ENCODE measurements at places on chromosomes 6 and 20. TPM values are rescaled to one million over a fixed set of nuclear protein-coding genes. Genes with fewer than 3 reads are reported as not detected.

The AVP gene
- polyA plus RNA-seq: not detected

The MEP1A gene
- polyA plus RNA-seq: 0.01 TPM

The RBPJL gene
- polyA plus RNA-seq: 0.04 TPM

The CLDN20 gene
- polyA plus RNA-seq: not detected

The MUCL3 gene
- 5.2 TPM for polyA plus RNA-seq

The CTAGE9 gene
- polyA plus RNA-seq: not detected

The CALHM4 gene
- not detected for polyA plus RNA-seq

The BCAS1 gene
- 9.0 TPM for polyA plus RNA-seq

The FANCE gene
- polyA plus RNA-seq: 6.3 TPM

The SLC44A4 gene
- polyA plus RNA-seq: 0.19 TPM

The SAMD10 gene
- 9.4 TPM for polyA plus RNA-seq

The PKIG gene
- polyA plus RNA-seq: 33.3 TPM

The F13A1 gene
- polyA plus RNA-seq: 4.5 TPM

The COL11A2 gene
- 0.38 TPM for polyA plus RNA-seq

The ADAM33 gene
- polyA plus RNA-seq: 27.3 TPM

The LY6G6D gene
- 0.67 TPM for polyA plus RNA-seq

The SLC17A2 gene
- not detected for polyA plus RNA-seq

The SEMG1 gene
- not detected for polyA plus RNA-seq

The ADTRP gene
- polyA plus RNA-seq: 0.31 TPM

The CST5 gene
- 0.16 TPM for polyA plus RNA-seq

The HLA-DQA1 gene
- polyA plus RNA-seq: 2.8 TPM

The KDM1B gene
- polyA plus RNA-seq: 2.5 TPM

The PAK5 gene
- 0.39 TPM for polyA plus RNA-seq

The MRPL2 gene
- 48.9 TPM for polyA plus RNA-seq

The THEMIS gene
- 0.20 TPM for polyA plus RNA-seq

The TRDN gene
- not detected for polyA plus RNA-seq

The KCNK5 gene
- polyA plus RNA-seq: 2.7 TPM

The FLOT1 gene
- 87.0 TPM for polyA plus RNA-seq

The TP53TG5 gene
- 0.13 TPM for polyA plus RNA-seq

The BNIP5 gene
- not detected for polyA plus RNA-seq

The COL20A1 gene
- not detected for polyA plus RNA-seq

The CDH22 gene
- 0.86 TPM for polyA plus RNA-seq

The ZBP1 gene
- polyA plus RNA-seq: 0.51 TPM

The RUNX2 gene
- 0.31 TPM for polyA plus RNA-seq

The PARD6B gene
- 1.6 TPM for polyA plus RNA-seq

The GSTA2 gene
- not detected for polyA plus RNA-seq

The TCP11 gene
- polyA plus RNA-seq: 0.02 TPM

The PRELID3B gene
- 25.0 TPM for polyA plus RNA-seq

The ADGRB3 gene
- polyA plus RNA-seq: 0.08 TPM

The TGM2 gene
- 5.1 TPM for polyA plus RNA-seq

The HSPA1A gene
- polyA plus RNA-seq: 125 TPM

The SPEF1 gene
- polyA plus RNA-seq: 0.08 TPM

The HSPA12B gene
- polyA plus RNA-seq: 2.3 TPM

The ARG1 gene
- 1.8 TPM for polyA plus RNA-seq

The ZDHHC14 gene
- 3.7 TPM for polyA plus RNA-seq

The TENT5A gene
- 1.7 TPM for polyA plus RNA-seq

The ATXN1 gene
- polyA plus RNA-seq: 4.3 TPM

The IBTK gene
- 13.6 TPM for polyA plus RNA-seq

The TRIM15 gene
- polyA plus RNA-seq: not detected

The ELOVL4 gene
- 11.6 TPM for polyA plus RNA-seq

The LYRM4 gene
- polyA plus RNA-seq: 10.3 TPM

The CRISP3 gene
- polyA plus RNA-seq: 144 TPM

The PACSIN1 gene
- polyA plus RNA-seq: 0.01 TPM

The CST4 gene
- polyA plus RNA-seq: not detected

The OR2W1 gene
- not detected for polyA plus RNA-seq

Measured in esophagus (tissue), 2 donors.